ENCODE measurements at places on chromosomes 1 and 21. TPM values are rescaled to one million over a fixed set of nuclear protein-coding genes. Genes with fewer than 3 reads are reported as not detected.

The NPHS2 gene
- total RNA-seq, result not detected

The HPCA gene
- not detected for total RNA-seq

GRCh38 chr1:32618673-32619221, 31.6 kb downstream of the ZBTB8OS start:
- no peak for DNase-seq

The MASP2 gene
- total RNA-seq, result 0.04 TPM

The FAM43B gene
- total RNA-seq, result not detected
